ENCODE measurements at places on chromosomes 1 and 21. TPM values are rescaled to one million over a fixed set of nuclear protein-coding genes. Genes with fewer than 3 reads are reported as not detected.

The CHI3L2 gene
- total RNA-seq: 7.5 TPM

The RGSL1 gene
- total RNA-seq: not detected

GRCh38 chr1:223276029-223276428, 87.9 kb downstream of the SUSD4 start:
- no peak for DNase-seq

- peak; percentile 31 for DNase-seq
Observed at GRCh38 chr1:26705788-26706311, 10.0 kb downstream of the ARID1A start.

The GSTM1 gene
- total RNA-seq: 16.3 TPM

Measured in kidney epithelial cell (primary cell).